IMR-90 (cell line): ENCODE measurements at places on chromosomes 2 and 18. TPM values are rescaled to one million over a fixed set of nuclear protein-coding genes. Genes with fewer than 3 reads are reported as not detected.

SNORC gene
- under 0.01 and 0.28 TPM in 2 replicates for total RNA-seq

ABCB11 gene
- not detected in 2 replicates for total RNA-seq

RAPGEF4 gene
- total RNA-seq = 3.2 and 3.6 TPM in 2 replicates

SLC11A1 gene
- total RNA-seq = under 0.01 TPM in 2 replicates
